ENCODE measurements at places on chromosomes 5 and 9.

DNA sequence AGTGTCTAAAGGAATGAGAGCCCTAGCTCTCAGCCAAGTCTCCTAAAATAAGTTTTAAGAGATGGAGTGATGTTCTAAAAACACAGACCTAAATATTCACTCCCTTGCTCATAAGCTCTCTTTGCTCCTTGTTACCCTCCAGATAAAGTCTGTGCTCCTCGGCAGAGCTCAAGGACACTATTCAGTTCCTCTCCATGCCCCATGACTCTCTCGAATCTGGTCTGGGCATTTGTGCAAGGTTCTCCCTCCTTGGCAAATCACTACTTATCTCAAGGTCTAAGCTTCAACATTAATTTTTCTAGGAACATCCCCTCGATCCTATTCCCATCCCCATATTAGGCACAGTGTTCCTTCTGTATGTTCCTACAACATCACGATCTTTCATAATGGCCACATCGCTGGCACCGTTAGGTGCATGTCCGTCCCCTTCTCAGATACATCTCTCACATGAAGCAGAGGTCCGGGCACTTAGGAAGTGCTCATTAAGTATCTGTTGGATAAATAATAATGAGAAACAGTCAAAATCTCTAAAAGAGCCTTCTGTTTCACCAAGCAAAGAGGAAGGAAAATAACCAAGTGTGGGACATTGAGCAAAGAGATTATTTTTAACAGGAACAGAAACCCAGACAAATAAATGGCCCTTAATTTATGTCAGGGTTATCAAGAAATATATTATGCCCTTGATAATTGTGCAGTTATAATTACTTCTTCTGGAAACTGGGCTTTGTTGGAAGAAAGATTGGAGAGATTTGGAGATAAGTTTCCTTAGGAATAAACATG, 85.9 kb upstream of the HTR4 start:
- no peak for DNase-seq

GRCh38 chr5:6378766-6379103, 388 bp upstream of the MED10 start:
- no peak for DNase-seq

- DNase-seq, result no peak
Measured at GRCh38 chr5:95912029-95912428, 49.6 kb downstream of the ELL2 start.

DNA sequence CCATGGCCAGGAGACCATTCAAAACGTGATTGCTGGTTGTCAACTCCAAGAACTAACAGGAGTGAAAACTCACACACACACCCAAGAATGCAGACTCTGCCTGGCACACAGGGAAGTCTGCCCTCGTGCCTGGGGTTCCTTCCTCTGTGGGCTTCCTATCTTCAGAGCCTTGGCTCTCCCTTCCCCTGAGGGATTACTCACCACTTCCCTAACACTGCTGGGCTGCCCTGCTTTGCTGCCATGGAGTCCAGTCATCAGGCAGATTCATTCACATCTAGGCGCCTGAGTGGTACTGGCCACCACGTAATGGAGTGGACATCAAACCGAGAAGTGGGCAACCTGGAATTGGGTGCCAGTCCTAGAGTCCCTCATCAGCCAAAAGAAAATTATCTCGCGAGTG, 76.4 kb upstream of the PRSS3 start:
- no peak for DNase-seq

- no peak for DNase-seq
Measured at GRCh38 chr5:65190328-65191053, 291.2 kb downstream of the ADAMTS6 start.

DNA sequence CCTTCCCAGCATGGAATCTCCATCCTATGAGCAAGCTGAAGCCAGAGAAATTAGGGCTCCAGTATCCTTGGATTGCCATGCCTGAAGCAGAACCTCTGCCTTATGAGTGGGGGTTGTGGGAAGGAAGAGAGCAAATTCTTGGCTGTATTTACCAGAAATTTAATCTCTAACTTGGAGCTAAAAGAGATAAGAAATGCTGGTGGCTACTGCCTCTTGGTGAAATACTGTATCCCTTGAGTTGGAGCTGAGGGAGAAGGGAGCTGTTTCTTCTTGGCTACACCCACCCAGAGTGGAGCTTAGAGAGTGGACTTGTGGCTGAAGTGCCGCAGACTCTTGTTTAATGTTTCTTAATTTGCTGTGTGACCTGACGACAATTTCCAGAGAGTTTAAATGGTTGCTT, 447.3 kb downstream of the ARHGEF28 start:
- DNase-seq, result no peak

GRCh38 chr9:105118636-105119035, 125.8 kb upstream of the SLC44A1 start:
- DNase-seq, result no peak

DNA sequence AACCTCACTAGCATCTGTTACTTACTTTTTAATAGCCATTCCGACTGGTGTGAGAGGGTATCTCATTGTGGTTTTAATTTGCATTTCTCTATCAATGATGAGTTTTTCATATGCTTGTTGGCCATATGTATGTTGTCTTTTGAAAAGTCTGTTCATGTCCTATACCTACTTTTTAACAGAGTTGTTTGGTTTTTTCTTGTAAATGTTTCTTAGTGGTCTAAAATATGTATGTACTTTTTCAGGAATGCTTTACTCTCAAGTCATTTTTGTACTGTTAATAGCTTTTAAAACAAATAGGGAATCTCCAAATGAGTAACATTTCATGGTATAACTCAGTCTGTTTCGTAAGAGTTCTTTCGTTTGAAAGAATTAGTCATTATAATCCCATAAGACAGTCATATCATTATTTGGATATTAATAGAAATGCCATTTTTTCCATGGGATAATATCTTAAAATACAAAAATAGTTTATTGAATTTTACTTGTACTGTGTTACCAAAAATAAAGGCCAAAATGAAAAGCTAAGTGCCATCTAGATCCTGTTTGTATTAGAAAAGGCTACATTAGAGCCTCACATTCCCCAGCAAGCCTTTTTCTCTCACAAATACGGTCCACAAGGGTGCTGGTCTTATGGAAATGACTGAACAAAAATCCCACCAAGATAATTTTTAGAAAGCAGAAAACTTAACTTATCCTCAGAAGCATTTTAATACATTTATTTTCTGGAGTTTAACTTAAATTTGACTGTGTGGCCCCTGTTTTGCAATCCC, 247.7 kb downstream of the PJA2 start:
- no peak for DNase-seq

DNA sequence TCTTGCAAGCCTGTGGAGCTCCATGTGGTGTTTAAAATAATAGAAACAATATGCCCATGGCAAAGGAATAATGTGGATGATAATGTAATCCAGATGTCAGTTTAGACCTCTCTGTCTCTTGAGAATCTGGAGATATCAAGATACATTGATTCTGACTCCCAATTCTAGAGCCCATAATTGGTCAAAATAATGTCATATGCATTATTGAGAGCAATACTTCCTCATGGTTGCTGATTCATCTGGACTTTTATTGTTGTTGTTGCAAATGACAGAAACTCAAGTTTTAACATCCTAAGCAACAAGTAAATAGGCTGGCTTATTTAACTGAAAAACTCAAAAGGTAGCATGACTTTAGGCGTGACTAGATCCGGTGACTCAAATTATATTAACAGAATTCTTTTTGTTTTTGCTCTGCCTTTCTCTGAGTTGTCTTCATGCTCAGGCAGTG, 152.1 kb downstream of the PCSK1 start:
- no peak for DNase-seq

DNA sequence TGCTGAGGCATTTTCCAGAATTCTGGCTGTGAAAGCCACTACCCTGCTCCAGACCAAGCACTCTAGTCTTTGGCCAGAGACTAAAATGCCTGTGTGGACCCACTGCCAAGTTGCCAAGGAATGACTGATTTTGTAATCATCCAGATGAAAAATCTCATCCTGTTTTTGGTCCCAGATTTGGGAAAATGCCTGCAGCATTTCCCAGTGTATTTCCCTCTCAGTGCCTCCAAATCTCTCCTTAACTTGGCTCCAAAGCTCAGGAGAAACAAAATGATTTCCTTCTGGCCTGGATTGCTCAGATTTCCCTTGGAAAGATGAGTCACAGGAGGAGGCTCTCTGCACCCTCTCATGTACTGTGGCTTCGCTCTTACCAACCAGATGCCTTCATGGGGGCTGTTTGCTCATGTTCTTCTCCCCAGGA, 335.2 kb upstream of the TARS1 start:
- no peak for DNase-seq

DNA sequence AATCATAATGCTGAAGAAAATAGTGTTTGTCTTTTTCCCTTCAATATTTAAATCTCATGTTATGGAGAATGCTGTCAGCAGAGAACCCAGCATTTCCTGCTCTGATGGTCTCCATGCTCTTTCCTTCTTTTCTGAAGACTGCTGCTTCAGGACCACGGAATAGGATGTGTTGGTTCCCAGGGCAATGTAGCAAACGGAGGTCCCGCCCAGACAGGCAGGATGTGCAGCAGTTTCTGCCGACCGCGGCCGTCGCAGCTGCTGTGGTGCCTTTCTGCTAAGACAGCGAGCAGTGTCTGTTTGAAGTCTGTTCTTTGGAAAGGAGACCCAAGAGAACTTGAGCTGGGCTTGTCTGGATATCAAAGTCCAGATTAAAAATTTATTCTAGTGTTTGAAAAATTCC, 654.3 kb downstream of the CCDC171 start:
- no peak for DNase-seq

Measured in NAMALWA (cell line).